ENCODE measurements at places on chromosomes 1 and 21.

DNA sequence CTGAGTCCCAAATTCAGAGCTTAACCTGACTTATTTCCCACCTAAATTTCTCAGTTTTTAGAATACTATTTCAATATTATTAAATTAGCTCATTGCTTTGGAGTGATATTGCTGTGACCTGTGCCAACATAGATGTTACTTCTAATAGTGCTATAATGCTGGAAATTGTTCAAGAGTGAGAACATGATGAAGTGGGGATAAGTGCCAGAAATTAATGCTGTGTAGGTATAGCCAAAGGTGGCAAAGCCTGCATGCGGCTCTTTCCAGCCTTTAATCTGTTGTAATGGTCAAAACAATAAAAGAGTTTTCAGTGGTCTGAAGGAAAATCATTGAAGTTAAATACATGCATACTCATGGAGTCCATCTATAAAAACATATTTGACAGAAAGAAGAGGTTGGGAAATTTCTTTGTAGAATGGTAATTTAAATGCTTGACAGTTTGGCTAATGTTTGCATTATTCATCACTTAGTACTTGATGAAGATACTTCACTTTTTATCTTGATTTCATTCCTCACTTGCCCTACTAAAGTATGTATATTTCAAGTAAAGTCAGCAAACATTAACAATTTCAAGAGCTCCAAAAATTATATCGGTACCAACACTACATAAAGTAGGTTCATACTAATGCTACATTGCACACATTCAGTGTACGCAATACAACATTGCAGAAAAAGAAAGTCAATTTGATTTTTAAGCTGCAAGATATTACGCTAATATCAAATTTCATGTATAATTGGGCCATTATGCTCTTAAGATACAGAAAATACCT lies 82.1 kb downstream of the OLFM3 start:
- no peak for DNase-seq

DNA sequence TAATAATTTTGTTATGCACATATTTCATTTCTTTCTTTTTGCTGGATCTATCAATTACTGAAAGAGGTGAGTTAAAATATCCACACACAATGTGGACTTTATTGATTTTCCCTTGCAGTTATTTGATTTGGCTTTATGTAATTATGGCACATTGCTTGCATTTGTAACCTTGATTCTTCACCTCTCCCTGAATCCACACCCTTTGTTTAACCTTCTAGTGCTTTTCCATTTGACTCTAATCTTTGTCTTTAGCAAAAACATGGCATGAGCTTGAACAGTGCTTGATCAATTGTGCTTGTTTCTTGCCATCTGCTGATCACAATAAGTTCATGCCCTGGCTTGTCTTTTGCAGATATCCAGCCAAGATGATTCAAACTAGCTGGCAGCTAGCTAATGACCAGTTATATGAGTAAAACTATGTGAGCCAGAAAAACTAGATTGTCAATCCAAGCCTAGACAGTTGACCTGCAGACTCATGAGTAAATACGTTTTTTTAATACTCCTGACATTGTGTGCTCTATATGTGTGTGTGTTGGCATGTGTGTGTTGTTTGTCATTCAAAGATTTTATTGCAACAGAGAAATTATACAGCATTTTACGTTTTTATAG lies 899.2 kb downstream of the NCAM2 start:
- no peak for DNase-seq

- DNase-seq, result no peak
Measured at GRCh38 chr1:1082239-1082775, 8.2 kb upstream of the RNF223 start.

DNA sequence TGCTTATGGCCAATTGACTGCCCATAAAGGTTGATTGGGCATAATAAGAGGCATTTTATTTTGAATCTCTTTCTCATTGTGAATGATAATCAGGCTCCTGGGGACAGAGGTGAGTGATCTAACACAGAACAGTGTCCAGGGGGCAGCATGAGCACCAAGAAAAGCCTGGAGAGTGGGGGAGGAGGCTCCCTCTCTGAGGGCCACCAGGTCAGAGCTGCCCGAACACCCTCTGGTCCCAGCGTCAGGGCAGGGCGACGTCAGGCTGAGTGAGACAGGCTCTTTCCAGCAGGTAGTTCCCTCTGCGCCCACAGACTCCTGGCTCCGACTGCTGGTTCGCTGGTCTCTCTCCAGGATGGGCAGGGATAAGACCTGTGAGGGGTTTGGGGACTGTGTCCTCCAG lies 250.2 kb upstream of the C1orf174 start:
- no peak for DNase-seq

DNA sequence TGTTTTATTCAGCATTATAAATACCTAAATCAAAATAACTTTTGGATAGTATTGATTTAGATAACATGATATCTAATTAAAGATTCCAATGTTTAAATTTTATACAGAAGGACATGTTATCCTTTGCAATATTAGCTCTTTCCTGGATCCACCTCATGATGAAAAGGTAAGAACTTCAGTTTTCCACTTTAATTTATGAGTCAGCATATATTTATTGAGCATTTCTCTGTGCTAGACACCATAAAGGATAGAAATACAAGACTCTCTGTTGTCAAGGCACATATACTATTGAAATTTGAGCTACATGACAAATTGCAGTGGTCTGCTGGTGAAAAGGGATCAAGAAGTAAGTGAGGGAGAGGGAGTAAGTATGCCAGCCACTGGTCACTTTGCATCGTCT lies 68.1 kb upstream of the EXO1 start:
- DNase-seq, result no peak

GRCh38 chr1:159756397-159756796 lies 24.4 kb upstream of the DUSP23 start:
- DNase-seq, result no peak

GRCh38 chr1:50841791-50842387 lies 118.2 kb downstream of the FAF1 start:
- DNase-seq, result no peak

GRCh38 chr1:111148376-111148881 lies 8.4 kb downstream of the CEPT1 start:
- no peak for DNase-seq

- no peak for DNase-seq
Measured at GRCh38 chr1:5648410-5649165, 343.6 kb downstream of the NPHP4 start.

- DNase-seq, result no peak
Measured at GRCh38 chr1:63403386-63403785, 36.0 kb downstream of the ALG6 start.

- DNase-seq, result no peak
Measured at GRCh38 chr1:202689493-202690342, 20.5 kb downstream of the SYT2 start.

GRCh38 chr21:44817914-44818639 lies at the start of gene SUMO3:
TSS of gene SUMO3 (minus strand) at chr21:44818062. CDS start at chr21:44817968, 94 bp downstream.
- DNase-seq, result peak; percentile 43

DNA sequence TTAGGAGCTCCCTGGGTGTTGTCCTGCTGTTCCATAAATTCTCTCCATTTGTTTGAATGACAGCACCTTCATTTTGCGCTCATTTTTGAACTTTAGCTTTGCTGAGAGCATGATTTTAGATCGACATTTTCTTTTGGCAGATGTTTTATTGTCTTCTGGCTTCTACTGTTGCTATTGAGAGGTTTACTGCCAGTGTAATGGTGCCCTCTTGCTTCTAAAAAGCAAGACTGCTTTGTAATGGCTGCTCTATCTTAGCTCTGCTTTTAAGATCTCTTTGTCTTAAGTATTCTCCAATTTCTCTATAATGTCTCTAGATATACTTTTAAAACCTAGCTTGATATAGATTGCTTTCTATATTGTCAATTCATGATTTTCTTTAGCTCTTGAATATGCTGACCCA lies 27.8 kb downstream of the THEM4 start:
- no peak for DNase-seq

- peak; percentile 37 for DNase-seq
Measured at GRCh38 chr1:8875216-8875861, 3.1 kb downstream of the ENO1 start.

GRCh38 chr1:160374306-160375110 lies 7.6 kb downstream of the NHLH1 start:
- no peak for DNase-seq

- no peak for DNase-seq
Measured at GRCh38 chr1:41005876-41006275, 15.6 kb downstream of the SLFNL1 start.

DNA sequence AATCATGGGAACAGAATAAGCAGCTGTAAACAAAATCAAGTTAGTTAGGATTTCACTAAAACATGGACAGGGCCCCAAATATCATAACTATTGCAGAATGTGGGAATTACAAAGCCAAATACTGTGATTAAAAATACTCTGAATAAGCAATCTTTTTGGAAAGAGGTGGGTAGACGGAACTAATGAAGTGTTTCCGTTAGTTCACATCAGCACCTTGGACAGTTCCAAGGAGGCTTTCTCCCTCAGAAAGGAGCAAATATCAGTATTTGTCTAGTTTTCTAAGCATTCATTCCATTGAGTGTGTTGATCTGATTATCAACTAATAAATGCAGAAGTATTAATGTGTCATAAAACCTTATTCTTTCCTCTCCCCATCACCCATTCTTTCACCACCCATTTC lies 97.4 kb downstream of the FAM78B start:
- no peak for DNase-seq

DNA sequence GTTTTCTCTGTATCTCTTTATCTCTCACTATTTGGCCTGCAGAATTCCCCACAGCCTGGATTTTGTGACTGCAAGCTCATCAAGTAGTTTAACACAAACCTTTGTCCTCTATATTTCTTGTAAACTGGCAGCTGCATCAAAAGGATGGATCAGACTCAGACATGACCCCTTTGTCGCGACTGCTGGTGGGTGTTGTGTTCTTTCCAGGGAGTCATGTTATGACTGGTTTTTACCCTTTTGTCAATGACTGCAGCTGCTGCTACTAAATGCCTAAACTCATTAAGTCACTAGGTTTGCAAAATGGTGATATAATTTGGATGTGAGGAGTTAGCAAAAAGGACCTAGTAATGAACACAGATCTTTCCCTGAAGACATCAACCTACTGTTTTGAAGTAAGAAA lies 10.2 kb upstream of the TOMM20 start:
- DNase-seq, result no peak

DNA sequence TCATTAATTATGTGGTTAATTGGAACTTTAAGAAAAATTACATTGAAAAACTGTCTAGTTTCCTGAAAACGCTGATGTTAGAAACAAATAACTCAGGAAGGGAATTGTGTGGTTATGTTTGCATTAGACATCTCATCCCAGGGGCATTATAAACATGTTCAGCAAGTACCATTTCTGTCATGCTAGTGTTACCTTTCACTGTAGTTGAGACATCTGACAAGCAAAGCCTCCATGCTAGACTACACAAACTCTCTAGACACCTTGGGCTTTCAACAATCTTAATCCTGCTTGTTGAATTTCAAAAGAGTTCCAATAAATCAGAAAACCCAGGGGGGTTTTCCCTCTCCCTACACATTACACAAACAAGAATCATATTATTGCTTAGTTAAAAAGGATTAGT lies 536.8 kb downstream of the KCNT2 start:
- DNase-seq, result no peak

DNA sequence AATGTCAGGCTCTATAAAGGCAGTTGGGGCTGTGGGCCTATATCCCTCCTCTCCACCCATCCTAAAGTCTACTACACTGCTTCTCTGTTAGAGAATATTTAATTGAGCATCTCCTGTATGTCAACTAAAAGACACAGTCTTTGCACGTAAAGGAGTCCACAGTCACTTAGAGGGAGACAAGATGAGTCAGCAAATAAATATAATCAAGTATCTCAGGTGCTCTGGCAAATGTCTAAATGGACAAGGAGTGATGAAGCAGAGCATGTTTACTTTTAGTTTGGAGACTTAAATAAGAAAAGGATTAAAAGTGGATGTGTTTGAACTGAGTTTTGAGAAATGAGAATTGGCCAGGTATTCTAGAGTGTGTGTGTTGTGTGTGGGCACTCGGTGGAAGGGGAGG lies 41.8 kb upstream of the RAP1A start:
- DNase-seq, result no peak

Data from SW 1271 (cell line).